H9 (cell line): ENCODE measurements at places on chromosomes 5 and 9.

GRCh38 chr9:87427851-87428506 is 69.7 kb upstream of the DAPK1 start:
- no peak for DNase-seq

DNA sequence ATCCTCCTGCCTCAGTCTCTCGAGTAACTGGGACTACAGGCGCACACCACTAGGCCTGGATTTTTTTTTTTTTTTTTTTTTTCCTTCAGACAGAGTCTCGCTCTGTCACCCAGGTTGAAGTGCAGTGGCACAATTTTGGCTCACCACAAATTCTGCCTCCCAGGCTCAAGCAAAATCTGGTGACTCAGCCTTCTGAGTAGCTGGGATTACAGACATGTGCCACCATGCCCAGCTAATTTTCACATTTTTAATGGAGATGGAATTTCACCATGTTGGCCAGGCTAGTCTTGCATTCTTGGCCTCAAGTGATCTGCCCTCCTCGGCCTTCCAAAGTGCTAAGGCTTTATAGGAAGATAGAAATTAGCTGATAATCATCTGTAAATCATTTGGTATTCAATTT is 43.9 kb downstream of the NSA2 start:
- DNase-seq: no peak

DNA sequence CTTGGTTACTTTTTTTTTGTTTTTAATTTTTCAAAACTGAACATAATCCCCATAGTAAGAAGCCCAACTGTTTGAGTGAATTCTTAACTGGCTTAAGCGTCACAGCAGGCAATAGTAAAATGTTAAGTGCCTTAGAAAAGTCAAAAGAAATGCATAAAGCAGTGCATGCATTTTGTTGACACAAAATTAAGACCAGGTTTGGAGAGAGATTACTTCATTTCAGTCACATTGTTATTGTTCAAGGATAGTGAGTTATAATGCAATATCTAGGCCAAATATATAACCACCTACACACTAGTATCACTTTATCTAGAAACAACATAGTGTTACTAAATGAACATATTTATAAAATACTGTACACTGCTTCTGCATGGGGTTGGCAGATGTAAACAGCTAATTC is 116.9 kb upstream of the KLF9 start:
- no peak for DNase-seq

DNA sequence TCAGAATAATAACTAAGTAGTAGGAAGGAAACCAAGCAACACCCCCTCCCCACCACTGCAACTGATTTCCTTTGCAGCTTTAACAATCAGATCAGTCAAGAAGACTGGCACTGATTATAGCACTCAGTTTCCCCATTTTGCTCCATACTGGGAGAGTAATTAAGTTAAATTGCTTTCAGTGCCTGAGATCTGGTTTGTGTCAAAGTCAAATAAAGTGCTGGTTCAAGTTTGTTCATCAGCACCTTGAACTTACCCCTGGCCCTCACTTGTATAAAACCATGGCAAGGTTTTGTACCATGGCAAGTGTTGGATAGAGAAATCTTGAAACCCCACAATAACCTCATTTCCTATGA is 290.2 kb upstream of the SEMA6A start:
- no peak for DNase-seq

GRCh38 chr5:116557669-116558271 is 16.9 kb downstream of the SEMA6A start:
- no peak for DNase-seq

DNA sequence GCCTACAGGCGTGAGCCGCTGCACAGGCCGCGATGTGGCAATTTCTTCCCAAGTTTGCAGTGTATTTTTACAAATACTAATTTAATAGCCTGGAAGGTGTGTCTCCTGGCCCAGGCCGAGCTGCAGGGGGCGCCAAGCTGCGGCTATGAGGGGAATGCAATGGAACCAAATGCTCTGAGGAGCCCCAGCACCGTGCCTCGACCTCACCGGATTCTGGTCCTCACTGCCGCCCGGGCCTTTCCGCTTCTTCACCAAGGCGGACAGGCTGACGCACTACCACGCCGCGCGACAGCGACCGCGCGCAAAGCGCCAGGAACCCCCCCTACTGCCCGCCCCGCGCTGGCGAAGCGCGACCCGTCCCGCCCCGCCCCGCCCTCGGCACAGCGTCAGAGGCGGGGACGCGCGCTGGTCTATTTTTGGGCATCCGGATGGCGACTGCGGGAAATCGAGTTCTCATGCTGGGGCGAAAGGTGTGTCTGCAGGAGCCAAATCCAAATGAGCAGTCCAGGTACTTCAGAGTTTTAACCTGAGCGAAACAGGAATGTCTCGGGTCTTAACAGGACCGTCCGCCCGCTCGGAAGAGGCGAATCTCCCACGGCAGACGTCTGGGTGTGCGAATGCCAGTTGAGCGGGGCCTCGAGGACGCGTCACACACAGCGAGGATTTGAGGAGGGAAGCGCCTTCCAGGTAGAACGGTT is 31.7 kb upstream of the PRXL2C start:
- peak; percentile 87 for DNase-seq

DNA sequence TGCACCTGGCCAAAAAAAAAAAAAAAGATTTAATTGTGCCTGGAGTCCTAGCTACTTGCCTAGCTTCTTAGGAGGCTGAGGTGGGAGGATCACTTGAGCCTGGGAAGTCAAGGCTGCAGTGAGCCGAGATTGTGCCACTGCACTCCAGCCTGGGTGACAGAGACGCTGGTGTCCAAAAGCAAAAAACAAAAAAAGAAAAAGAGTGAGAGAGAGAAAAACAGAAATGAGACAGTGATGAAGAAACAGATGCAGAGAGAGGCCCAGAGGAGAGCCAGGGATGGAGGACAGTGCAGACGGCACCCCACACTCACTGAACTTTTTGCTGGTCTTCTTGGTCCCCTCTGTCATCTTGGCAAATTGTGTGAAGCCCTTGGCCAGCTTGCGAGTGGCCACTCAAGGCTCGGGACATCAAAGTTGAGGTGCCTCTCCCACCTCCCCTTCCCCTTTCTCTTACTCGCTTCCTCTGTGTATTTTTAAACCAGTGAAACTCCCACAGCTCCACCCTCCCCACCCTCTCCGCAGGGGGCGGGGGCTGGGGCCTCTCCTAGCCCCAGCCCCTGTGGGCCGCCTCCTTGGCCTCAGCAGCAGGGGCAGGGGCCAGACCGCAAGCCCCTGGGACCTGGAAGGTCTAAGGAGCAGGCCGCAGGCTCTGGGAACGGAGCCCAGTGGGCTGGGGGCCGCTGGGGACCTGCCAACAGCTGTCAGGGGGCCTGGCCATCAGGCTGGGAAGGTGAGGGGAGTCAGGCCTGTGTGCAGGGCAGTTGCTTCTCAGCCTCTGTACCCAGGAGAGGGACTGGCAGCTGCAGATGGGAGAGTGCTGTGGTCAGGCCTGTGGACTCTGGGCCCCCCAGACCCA is at the start of gene SH2D3C:
SH2D3C (minus strand) TSS at position 387 of the 856 bp plus-strand sequence; CDS start at position 348, 39 bp downstream.
- no peak for DNase-seq

DNA sequence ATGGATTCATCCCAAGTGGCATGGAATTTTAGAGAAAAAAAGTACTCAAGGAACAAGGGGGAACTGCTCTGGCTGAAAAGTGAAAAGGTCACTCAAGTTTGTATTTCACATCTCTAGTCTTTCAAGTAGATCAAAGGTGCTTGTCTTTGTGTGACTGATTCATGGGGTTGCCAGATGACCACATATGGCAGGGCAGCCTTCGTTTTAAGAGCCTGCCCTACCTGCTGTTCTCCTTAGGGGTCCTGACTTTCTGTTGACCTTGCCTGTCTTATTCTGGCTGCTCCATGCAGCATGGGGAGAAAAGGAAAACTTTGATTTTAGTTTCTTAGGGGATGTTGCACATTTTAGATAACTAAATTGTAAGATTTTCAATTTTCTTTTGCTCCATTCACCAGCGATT is 877.7 kb downstream of the TLE1 start:
- no peak for DNase-seq

- DNase-seq: no peak
Observed at GRCh38 chr5:110653231-110653970, 73.1 kb downstream of the TMEM232 start.

- DNase-seq: no peak
Observed at GRCh38 chr5:172370648-172371545, 83.4 kb downstream of the SH3PXD2B start.

DNA sequence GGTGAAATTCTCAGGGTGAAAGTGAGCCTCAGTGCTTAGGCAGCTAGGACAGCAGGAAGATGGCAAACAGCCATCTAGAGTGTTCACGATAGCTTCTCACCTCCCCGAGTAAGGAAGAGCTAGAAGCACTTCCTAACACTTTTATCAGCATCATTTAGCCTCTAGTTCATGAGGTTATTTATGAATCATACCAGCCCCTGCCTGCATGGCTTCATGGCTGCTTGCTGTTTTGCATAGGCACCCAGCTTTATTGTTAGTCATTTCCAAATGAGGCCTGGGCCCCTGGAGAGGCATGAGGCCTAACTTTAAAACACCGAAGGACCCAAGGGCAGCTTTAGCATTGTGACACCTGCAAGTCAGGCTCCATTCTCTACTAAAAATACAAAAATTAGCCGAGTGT is 134.9 kb upstream of the PANK3 start:
- no peak for DNase-seq

DNA sequence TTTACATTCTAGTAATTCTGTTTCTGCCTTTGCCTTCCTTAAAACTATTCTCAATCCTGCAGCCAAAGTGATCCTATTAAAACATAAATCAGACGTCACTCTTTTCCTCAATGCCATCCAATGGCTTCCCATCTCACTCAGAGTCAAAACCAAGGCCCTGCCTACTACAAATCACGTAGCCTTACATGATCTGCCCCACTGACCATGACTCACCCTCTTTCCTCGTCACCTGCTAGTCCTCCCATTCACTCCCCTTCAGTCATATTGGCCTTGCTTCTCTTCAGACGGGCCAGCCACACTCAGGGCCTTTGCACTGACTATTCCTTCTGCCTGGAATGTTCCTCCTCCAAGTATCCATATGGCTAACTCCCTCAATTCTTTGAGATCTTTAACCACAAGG is 39.0 kb upstream of the DMXL1 start:
- DNase-seq: peak; percentile 43

- DNase-seq: no peak
Observed at GRCh38 chr9:86353655-86354010, 577 bp downstream of the TUT7 start.

- no peak for DNase-seq
Observed at GRCh38 chr5:163373436-163374084, 63.8 kb upstream of the CCNG1 start.
